Activated CD4-positive, alpha-beta T cell treated with anti-CD3 and anti-CD28 coated beads for 24 hours (primary cell): ENCODE measurements at places on chromosomes 5 and 9.

DNA sequence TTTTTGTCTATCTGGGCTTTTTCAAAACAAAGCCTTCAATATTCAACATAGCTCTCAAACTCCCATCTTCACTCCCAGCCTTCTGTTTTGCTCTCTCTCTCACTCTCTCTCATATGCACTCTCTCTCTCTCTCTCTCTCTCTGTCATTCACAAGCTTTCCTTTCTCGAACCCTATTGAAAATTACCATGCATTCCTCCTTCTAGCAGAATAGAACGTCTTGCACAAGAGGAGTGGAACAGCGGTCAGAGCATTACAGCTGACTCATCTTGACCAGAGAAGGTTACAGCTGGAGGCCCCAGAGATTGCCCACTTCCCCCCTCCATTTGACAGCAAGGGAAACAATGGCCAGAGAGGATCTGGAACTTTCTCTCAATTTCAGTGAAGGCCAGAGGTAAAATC is 51.0 kb upstream of the LIFR start:
- no peak for DNase-seq

GRCh38 chr9:134957945-134958227 is 40.2 kb upstream of the FCN1 start:
- no peak for DNase-seq

DNA sequence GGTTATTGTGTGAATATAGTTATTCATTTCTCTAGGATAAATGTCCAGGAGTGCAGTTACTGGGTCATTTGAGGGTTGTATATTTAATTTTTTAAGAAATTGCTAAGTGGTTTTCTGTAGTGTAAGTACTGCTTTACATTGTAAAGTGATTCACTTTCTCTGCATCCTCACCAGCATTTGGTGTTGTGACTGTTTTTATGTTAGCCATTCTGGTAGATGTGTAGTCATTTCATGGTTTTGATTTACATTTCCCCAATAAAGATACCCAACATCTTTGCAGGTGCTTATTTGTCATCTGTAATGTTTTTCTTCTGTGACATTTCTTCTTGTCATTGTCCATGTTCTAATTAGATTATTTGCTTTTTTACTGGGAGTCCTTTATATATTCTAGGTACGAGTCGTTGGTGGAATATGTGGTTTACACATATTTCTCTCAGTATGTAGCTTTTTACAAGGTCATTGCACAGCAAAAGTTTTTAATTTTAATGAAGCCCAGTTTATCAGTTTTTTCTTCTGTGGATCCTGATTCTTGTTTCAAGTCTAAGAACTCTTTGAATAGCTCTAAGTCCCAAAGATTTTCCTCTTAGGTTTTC is 34.0 kb downstream of the SCGB3A1 start:
- no peak for DNase-seq

DNA sequence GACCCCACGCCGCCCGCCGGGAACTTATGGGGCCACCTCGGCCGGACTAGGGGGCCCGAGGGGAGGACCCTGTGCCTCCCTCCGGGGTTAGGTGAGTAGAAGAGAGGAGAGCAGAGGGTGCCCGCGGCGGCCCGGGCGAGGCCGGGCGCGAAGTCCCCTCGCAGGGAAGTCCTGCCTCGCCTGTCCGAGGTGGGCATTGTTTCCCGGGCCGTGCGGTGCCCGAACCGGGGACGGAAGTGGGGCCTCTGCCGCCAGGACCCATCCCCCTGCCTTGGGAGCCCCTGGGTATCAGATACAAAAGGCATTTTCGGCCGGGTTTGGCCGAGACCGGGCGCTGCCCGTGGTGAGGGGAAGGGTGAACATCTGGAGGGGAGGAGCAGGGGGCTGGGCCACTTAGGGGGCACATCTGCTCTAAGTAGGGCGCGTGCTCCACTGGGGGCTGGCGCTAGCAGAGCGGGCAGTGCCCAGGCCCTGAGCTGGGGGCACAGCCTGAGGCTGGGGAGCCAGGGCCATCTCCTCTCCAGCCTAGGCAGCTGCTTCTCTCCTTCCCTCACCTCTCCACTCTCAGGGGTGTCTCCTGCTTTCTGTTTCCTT is 48.2 kb downstream of the DAB2IP start:
- DNase-seq, result no peak

DNA sequence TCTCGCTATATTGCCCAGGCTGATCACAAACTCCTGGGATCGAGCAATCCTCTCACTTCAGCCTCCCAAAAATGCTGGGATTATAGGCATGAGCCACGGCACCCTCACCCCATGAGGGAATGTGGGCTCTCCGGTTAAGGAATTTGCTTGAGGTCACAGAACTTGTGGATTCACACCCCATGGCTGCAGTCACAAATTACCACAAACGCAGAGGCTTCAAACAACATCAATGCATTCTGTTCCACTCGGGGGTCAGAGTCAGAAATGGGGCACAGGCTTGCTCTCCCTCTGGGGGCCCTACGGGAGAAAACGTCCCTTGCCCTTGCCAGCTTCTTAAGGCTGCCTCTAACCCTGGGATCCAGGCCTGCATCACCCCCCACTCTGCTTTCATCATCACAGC is 12.2 kb upstream of the SPINK4 start:
- DNase-seq, result no peak

- no peak for DNase-seq
Observed at GRCh38 chr5:138725818-138726416, 27.3 kb upstream of the CTNNA1 start.
